ENCODE measurements at places on chromosomes 5 and 9. TPM values are rescaled to one million over a fixed set of nuclear protein-coding genes. Genes with fewer than 3 reads are reported as not detected.
A peak's percentile ranks its signal among the peaks of the same experiment; 100 is the strongest.

DNA sequence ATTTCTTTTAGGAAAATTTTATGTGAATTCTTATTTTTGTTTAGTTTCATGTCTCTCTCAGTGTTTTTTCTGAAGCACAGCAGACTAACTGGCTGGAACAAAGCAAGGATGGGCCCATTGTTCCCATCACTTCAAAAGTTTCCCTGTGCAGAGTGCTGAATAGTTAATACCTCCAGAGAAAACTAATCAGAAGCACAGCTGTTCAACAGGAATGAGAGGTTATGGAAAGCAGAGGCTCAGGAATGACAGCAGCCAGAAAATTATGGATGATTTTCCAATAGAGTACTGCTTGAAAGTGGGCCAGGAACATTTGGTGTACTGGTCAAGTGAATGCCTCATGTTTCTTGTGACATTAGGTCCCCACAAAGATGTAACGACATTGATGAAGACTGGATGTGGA is 173.0 kb upstream of the TARS1 start:
- H3K36me3 ChIP-seq: no peaks in the 10 kb centered on the region
- no peak overlapping the region for H3K4me3 ChIP-seq
- H3K27me3 ChIP-seq: no peaks in the 10 kb centered on the region
- H3K4me1 ChIP-seq: no peaks in the 10 kb centered on the region
- no peak for DNase-seq

- no peaks in the 10 kb centered on the region for H3K36me3 ChIP-seq
- H3K27ac ChIP-seq: no peak overlapping the region
- no peak overlapping the region for H3K4me3 ChIP-seq
- DNase-seq: no peak
These were observed 333.9 kb downstream of the DIRAS2 start for GRCh38 chr9:90308691-90309090.

DNA sequence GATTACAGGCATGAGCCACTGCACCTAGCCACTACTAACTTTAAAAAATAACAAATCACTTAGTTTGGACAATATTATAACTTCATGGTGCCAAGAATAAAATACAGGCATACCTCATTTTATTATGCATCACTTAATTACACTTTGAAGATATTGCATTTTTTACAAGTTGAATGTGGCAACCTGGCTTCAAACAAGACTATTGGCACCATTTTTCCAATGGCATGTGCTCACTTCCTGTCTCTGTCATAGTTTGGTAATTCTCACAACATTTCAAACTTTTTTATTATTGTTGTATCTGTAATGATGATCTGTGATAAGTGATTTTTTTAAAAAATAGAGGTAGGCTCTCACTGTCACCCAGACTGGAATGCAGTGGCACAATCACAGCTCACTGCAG is 49.9 kb upstream of the ERBIN start:
- DNase-seq: no peak
- no peaks in the 10 kb centered on the region for H3K4me1 ChIP-seq

DNA sequence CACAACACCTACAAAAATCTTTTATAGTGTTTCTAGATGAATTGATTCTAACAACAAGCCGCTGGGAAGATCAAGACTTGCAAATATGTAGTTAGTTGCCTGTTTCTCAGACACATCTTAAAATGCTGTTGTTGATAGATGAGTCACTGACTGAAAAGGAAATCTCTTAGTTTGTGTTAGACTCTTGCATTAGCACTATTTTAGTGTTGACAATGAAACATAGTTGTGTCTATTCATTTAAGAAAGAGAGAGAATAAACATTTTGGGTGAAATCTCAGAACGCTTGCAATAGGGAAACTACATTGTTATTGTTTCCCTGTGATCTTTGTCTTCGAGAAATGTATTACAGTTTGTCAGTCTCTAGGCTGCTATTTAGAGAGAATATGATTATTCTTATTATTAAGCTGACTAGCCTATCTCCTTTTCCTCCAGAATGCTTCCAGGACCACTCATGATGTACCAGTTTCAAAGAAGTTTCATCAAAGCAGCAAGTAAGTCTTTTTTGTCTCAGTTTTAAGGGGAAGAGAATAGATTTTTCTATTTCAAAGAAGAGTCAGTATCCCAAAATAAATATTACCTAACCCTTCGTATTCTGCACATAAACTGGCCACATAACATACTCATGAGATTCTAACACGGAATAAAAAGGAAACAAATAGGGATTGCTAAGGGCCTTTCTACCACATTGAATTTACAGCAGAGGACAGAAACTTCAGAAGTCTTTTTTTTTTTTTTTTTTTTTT is 285.6 kb downstream of the ARHGAP26 start:
- H3K4me1 ChIP-seq: peaks cover 80% of the 10 kb centered on the region
- H3K27me3 ChIP-seq: no peaks in the 10 kb centered on the region
- no peak overlapping the region for H3K4me3 ChIP-seq
- no peak for DNase-seq
- no peaks in the 10 kb centered on the region for H3K36me3 ChIP-seq
- H3K27ac ChIP-seq: peak overlapping the region; percentile 21

DNA sequence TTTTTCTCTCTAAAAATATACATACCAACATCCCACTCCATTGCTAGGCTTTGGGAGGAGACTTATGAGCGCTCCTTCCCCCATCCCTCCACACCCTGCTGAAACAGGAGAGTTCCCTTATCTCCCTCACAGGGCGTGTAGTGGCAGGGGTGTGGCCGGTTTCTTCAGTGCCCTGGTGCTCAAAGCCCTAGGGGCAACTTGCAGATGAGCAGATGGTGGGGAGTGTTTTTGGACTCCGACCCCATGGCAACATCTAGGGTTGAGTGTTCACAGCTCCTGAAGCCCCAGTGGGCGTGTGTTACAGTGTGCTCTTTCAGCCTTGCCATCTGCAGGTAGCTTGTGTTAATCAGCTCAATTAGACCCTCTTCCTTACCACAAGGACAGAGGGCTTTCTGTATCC is 409.5 kb downstream of the MAT2B start:
- H3K4me1 ChIP-seq: no peaks in the 10 kb centered on the region
- H3K27ac ChIP-seq: no peak overlapping the region
- no peaks in the 10 kb centered on the region for H3K27me3 ChIP-seq
- H3K36me3 ChIP-seq: no peaks in the 10 kb centered on the region

- no peak overlapping the region for H3K27ac ChIP-seq
- H3K4me1 ChIP-seq: peaks cover 8% of the 10 kb centered on the region
- H3K36me3 ChIP-seq: no peaks in the 10 kb centered on the region
- no peak overlapping the region for H3K4me3 ChIP-seq
- DNase-seq: no peak
- no peaks in the 10 kb centered on the region for H3K27me3 ChIP-seq
These were observed 2.3 kb upstream of the PLK2 start for GRCh38 chr5:58462154-58462553.

DNA sequence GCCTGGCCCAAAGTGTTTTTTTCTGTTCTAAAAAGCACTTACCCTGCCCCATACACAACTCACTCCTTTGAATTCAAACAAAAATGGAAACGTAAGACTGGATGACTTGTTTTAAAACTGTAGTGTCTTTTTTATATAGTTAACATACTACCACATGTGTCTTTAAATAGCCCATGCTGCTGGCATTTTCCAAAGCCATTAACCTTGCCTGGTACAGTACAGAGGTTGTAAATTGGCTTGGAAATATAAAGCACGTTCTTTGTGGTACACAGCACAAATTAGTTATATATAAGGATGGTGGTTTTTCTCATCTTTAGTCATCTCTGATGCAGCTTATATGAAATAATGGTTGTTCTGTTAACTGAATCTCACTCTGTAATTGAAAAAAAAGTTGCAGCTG is 519.7 kb upstream of the ZNF608 start:
- no peaks in the 10 kb centered on the region for H3K4me1 ChIP-seq
- H3K27me3 ChIP-seq: no peaks in the 10 kb centered on the region
- H3K36me3 ChIP-seq: no peaks in the 10 kb centered on the region
- H3K4me3 ChIP-seq: no peak overlapping the region

GRCh38 chr9:73738741-73739530 is 587.3 kb downstream of the ANXA1 start:
- DNase-seq: no peak
- no peak overlapping the region for H3K4me3 ChIP-seq
- H3K4me1 ChIP-seq: no peaks in the 10 kb centered on the region
- H3K27me3 ChIP-seq: no peaks in the 10 kb centered on the region
- no peak overlapping the region for H3K27ac ChIP-seq
- H3K36me3 ChIP-seq: no peaks in the 10 kb centered on the region

- no peaks in the 10 kb centered on the region for H3K27me3 ChIP-seq
- peaks cover 25% of the 10 kb centered on the region for H3K4me1 ChIP-seq
- no peaks in the 10 kb centered on the region for H3K36me3 ChIP-seq
- H3K4me3 ChIP-seq: no peak overlapping the region
- peak; percentile 97 for DNase-seq
- peak overlapping the region; percentile 76 for H3K27ac ChIP-seq
These were observed 136.9 kb upstream of the ANKH start for GRCh38 chr5:15008476-15008875.

- H3K27ac ChIP-seq: no peak overlapping the region
- H3K4me3 ChIP-seq: no peak overlapping the region
- DNase-seq: no peak
- no peaks in the 10 kb centered on the region for H3K27me3 ChIP-seq
- H3K4me1 ChIP-seq: no peaks in the 10 kb centered on the region
These were observed 59.6 kb downstream of the ACTBL2 start for GRCh38 chr5:57422993-57423392.

GRCh38 chr9:80797831-80798688 is 891.3 kb downstream of the TLE1 start:
- H3K27ac ChIP-seq: peak overlapping the region; percentile 69
- peaks cover 29% of the 10 kb centered on the region for H3K4me1 ChIP-seq
- no peaks in the 10 kb centered on the region for H3K27me3 ChIP-seq

The TUSC1 gene
- 43.5 TPM for total RNA-seq

The NMUR2 gene
- total RNA-seq: not detected

The CER1 gene
- total RNA-seq: not detected

The PFN3 gene
- total RNA-seq: not detected

The PCDHGB3 gene
- 4.4 TPM for total RNA-seq

The IFNA13 gene
- total RNA-seq: not detected

Data from esophagus muscularis mucosa (tissue), 4 donors.